ENCODE measurements at places on chromosomes 5 and 9. TPM values are rescaled to one million over a fixed set of nuclear protein-coding genes. Genes with fewer than 3 reads are reported as not detected.

- no peak for DNase-seq
Observed at GRCh38 chr9:7266911-7267595, 509.3 kb downstream of the KDM4C start.

- peak; percentile 95 for DNase-seq
Observed at GRCh38 chr5:75677607-75678006, 39.6 kb downstream of the POC5 start.

GRCh38 chr5:165119175-165119574 is 1613.8 kb downstream of the MAT2B start:
- no peak for DNase-seq

DNA sequence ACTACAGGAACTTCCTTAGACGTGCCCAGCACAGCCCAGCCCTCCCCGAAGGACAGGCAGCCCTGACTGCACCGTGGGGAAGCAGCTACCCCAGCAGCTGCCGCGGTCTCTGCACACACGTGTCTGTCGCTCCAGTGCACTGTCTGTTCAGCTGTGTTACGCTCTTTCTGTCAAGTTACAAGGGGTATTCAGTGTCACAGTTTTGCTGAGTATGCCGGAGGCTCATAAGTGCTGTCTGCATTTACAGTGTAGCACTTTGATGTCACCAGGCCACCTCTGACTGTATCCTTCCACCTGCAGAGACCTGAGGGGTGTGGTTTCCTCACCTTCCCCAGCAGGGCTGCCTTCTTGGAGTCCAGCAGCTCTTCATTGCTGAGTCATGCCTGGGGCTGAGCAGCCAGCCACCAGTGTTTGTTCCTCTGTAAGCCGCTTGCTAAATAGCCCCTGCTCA is 126.8 kb downstream of the EHMT1 start:
- no peak for DNase-seq

- DNase-seq = peak; percentile 89
Observed at GRCh38 chr9:94065535-94065961, 18.7 kb upstream of the PTPDC1 start.

DNA sequence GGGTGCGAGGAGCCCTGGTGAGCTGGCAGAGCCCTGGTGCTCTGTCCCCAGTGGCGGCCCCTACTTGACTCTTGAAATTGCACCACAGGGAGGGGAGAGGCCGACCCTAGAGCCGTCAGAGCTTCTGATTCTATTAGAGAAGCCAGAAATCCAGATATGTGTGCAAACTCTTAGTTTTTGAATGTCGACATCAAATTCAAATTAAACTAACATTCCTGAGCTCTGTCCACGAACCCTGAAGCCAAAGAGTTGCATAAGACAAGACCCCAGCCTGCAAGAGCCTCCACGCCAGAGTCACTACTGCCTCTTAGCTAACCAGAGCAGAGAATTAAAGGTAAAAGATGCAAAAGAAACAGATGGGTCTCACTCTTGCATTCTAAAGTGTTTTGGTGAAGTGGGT is 29.8 kb upstream of the MSX2 start:
- DNase-seq = no peak

GRCh38 chr5:76339919-76340318 is 63.2 kb upstream of the IQGAP2 start:
- no peak for DNase-seq

PDGFRB gene
- total RNA-seq = 1.0 TPM

- peak; percentile 29 for DNase-seq
Observed at GRCh38 chr5:33338336-33339110, 102.2 kb upstream of the TARS1 start.

PCDHB4 gene
- total RNA-seq = 0.21 TPM

DNA sequence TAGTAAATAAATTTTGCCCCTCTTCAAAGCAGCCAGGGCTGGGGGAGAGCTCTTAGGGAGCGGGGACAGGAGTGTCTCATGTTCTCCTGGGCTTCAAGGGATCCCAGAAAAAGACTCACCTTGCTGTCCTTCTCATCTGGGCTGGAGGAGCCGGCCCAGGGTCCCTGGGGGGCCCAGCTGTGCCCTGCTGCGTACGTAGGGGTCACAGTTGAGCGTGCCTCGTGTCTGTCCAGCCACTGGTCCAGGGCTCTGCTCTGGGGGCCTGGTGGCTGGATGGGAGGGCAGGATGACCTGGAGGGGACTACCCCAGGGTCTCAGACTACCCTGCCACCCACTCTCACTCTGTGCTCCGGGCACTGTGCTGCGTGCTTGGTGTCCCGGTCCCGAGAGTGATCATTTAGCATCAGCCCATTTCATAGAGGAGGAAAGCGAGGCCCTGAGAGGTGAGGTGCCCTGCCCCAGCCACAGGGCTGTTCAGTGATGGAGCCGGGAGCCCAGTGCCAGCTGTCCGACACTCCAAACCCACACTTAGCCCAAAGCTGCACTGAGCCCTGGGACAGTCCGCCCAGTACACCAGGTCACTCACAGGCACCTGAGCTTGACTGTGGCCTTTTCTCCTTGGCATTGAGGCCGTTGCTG is 26.2 kb upstream of the TDRD7 start:
- DNase-seq = no peak

GRCh38 chr5:131671409-131671808 is 36.4 kb upstream of the RAPGEF6 start:
- DNase-seq = no peak

GRCh38 chr9:80147866-80148265 is 576.1 kb downstream of the TLE4 start:
- DNase-seq = no peak

CDKN2B gene
- total RNA-seq = 2.3 TPM

- no peak for DNase-seq
Observed at GRCh38 chr5:156934450-156935211, 28.4 kb downstream of the TIMD4 start.

DNA sequence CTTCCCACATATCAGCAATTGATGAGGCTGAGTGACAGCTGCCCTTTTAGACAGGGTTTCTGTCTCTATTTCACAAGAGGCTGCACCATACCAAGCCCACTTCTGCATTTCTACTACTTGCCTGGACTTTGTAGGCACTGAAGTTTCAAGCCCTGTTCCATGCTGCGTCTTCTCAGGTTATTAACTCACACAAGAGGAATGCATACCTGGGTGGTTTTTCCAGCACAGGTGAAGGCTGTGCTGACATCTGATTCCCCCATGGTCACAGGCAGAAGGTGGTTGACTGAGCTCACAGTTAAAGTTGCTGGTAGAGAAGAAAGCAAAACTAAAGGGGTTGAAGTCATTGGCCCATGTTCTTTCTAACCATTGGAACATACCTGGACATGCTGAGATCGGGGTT is 86.6 kb downstream of the MAMDC2 start:
- DNase-seq = no peak

GRCh38 chr5:88195636-88196035 is 73.0 kb downstream of the TMEM161B start:
- DNase-seq = no peak

DNA sequence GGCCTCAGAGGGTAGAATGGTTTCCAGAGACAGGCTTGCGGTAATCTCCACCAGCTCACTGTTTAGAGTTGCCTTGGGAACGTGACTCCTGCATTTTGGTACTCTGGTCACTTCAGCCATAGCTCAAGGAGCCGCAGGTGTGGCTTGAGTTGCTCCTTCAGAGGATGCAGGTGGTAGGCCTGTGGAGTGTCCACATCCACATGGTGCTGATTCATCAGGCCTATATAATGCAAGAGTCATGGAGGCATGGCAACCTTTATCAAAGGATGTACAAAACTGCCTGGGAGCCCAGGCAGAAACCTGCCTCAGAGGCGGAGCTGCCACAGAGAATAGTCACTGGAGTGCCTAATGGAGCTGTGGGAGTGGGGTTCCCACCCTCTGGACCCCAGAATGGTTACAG is 114.2 kb downstream of the ANXA1 start:
- DNase-seq = no peak

DNA sequence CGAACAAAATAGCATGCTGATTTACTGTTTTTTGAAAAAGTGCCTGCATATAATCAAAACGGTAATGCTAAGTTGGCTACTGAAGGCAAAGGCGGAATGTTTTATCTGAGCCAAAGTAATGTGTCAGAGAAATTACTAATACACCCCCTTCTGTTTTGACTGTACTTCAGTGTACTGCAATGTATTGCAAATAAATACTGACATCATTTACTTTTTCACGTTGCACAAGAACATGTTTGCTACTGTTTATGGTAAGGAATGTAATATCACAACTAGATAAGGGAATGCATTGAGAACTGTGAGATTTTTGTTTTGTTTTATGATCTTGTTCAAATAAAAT is 813 bp upstream of the AGTPBP1 start:
- no peak for DNase-seq

GRCh38 chr9:131697908-131698617 is 41.8 kb downstream of the RAPGEF1 start:
- DNase-seq = no peak

GRCh38 chr9:98485706-98486105 is 223.0 kb downstream of the GABBR2 start:
- no peak for DNase-seq

All from endothelial cell of umbilical vein (primary cell).